Adipocyte (in vitro differentiated cells): ENCODE measurements at places on chromosomes 2 and 18.

DNA sequence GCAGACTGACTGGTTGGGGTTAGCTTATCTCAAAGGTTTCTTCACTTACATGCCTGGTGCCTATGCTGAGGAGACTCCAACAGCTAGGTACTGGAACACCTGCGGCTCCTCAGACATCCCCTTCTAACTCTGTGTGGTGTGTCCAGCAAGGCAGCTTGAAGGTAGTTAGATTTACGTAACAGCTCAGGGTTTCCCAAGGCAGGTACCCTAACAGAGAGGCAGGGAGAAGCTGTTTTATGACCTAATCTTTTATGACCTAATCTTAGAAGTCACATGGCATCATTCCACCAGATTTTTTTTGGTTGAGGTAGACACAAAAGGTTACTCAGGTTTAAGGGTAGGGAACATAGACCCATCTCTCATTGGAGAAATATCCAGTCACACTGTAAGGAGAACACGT lies 17.4 kb upstream of the PAPOLG start:
- no peak for DNase-seq

- peak; percentile 83 for DNase-seq
These were observed 16.7 kb downstream of the CPSF3 start for GRCh38 chr2:9440058-9440727.

DNA sequence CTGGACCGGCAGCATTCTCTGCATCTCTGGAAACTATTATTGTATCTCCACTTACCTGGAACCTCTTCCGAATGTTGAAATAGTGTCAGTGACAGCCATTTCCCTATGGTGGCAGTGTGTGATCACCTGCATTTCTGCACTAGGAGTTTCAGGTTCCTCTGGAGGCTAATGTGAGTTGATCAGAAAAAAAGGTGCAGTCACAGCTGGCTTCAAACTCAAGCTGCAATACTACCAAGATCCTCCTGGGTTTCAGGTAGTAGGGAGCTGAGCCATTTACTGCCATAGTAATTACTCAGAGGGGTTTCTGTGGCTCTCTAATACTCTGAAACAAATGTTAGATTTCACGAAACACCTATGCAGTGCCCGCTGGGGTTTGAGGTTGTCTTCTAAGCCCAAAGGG lies 183.5 kb upstream of the OSR1 start:
- DNase-seq = no peak

DNA sequence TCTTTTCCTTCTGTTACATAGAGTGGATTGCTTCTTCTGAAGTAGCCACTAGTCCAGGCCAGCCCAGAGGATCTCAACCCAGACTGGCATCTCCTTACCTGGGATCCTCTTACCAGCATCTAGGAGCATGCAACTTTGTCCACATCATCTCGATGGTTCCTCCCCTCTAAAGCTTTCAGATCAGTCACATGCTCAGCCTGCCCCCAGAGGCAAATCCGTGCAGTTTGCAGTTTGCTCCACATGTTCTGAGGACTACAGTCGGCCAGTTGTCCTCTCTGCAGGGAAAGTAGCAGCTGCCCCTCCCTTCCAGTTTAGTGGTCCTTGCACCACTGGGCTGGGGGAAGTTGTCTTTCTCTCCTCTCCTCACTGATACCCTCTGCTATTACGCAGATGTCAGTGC lies 259.8 kb upstream of the APCDD1 start:
- no peak for DNase-seq

- no peak for DNase-seq
These were observed 64.0 kb downstream of the RAB31 start for GRCh38 chr18:9771977-9772660.

DNA sequence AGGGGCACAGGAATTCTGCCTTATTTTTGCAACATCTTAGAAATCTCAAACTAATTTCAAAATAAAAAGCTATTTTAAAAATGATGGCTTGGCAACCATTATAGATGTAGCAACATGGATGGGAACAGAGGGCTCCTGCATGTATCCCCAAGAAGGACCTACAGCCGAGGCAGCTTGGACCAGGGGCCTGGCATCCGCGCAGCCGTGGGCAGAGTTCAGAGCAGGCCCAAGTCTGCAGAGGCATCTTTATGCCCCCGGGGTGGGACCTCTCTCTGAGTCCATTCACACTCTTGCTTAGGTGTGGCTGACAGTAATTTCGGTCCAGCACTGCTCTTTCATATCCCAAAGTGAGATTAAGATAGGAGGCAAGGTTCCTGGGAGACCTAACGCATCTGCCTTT lies 425.8 kb upstream of the MYT1L start:
- no peak for DNase-seq

- DNase-seq = no peak
These were observed 41.8 kb downstream of the SLC14A1 start for GRCh38 chr18:45765796-45766195.

DNA sequence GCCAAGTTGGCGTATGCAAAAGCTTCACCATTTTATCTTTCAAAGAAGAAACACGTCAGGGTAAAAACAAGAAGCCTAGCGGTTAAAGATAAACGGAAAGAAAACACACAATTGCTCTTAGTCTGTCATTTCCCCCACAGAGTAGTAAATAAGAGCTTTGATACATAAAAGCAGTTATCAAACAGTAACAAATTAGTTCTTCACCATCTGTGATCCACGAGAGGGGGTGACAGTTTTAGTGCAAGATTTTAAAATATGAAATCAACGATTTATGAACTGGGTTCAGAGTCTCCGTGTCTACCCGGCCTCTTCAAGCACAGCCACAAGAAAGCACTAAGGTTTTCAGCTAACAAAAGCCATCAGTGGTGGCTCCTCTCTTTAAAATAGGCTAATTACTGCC lies 703.9 kb upstream of the ID2 start:
- DNase-seq = no peak

- no peak for DNase-seq
These were observed 2.3 kb upstream of the HOXD10 start for GRCh38 chr2:176114120-176114929.

- no peak for DNase-seq
These were observed 159.5 kb downstream of the SEPTIN10 start for GRCh38 chr2:109454304-109454703.

- DNase-seq = no peak
These were observed 29.8 kb downstream of the ARMC9 start for GRCh38 chr2:231228223-231228622.

GRCh38 chr2:213411582-213412289 lies 127.5 kb downstream of the SPAG16 start:
- no peak for DNase-seq

GRCh38 chr18:23133860-23134779 lies 1.2 kb upstream of the CABLES1 start:
- no peak for DNase-seq

GRCh38 chr2:183063083-183063482 lies 15.5 kb upstream of the DUSP19 start:
- DNase-seq = peak; percentile 36

GRCh38 chr2:61993422-61994024 lies 88.0 kb downstream of the COMMD1 start:
- peak; percentile 70 for DNase-seq

GRCh38 chr2:47056374-47056773 lies 98.7 kb downstream of the STPG4 start:
- peak; percentile 87 for DNase-seq

DNA sequence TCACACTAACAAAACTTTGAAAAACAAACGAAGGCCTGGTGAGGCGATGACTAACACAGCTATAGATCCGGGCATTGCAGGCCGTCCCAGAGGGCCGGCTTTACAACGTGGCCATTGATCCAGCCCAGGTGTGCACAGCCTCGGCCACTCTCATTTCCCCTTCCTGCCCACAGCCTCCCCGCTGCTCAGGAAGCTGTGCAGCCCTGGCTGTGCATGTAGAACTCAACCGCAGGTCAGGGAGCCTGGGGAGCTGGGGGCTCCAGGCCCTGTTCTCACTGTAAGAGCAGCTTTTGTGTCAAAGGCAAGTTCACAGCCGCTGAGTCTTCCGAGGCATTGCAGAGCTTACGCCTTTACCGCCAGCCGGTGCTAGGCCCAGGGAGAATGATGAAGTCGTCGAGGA lies 87.2 kb downstream of the LONRF2 start:
- no peak for DNase-seq

- DNase-seq = peak; percentile 39
These were observed 14.5 kb downstream of the IAH1 start for GRCh38 chr2:9488583-9489547.

DNA sequence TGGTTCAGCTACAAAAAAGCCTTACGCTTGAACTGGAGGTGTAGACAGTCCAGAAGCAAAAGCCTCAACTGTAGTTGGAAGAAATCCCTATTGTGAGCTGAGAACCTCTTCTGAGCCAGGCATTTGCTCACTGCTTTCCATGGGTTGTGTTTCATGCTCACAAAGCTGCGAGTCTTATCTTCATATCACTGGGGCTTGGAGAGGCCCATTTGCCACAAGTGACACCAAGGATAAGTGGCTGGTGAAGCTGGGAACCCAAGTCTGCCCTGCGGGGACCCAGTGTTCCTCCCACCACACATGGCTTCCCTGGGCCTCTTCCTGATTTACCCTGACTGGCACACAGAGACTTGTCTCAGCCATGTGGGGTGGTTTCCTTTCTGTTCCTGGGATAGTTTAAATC lies 130.4 kb downstream of the RNF144A start:
- no peak for DNase-seq

GRCh38 chr2:113098041-113098440 lies 29.4 kb upstream of the IL1RN start:
- no peak for DNase-seq

- DNase-seq = peak; percentile 12
These were observed 144.2 kb upstream of the NABP1 start for GRCh38 chr2:191533693-191534180.

DNA sequence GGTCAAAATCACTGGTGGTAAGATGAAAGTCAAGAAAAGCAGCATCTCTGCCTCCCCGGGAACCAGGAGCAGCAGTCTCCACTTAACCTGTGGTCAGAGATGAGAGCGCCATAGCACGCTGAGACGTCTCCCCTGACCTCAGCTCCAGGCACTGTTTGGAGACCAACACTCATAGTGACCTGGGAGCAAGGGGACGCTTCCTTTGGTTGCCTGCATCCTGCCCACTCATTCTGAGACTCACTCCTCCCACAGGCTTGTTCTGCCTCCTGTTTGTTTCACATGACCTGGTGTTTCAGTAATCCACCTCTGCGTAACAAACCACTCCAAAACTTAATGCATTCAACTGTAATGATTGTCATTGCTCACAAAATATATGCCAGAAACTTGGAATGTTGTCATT lies 139.3 kb downstream of the ACOXL start:
- DNase-seq = no peak

DNA sequence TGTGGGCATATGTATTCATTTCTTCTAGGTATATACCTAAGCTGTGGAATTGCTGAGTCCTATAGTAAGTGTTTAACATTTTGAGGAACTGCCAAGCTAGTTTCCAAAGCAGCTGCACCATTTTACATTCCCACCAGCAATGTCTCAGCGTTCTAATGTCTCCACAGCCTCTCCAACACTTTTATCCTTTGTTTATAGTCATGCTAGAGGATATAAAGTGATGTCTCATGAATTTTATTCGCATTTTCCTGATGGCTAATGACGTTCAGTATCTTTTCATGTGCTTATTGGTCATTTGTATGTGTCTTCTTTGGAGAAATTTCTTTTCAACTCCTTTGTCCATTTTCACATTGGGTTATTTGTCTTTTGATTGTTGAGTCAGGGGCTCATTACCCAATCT lies 295.2 kb downstream of the NCKAP5 start:
- no peak for DNase-seq

DNA sequence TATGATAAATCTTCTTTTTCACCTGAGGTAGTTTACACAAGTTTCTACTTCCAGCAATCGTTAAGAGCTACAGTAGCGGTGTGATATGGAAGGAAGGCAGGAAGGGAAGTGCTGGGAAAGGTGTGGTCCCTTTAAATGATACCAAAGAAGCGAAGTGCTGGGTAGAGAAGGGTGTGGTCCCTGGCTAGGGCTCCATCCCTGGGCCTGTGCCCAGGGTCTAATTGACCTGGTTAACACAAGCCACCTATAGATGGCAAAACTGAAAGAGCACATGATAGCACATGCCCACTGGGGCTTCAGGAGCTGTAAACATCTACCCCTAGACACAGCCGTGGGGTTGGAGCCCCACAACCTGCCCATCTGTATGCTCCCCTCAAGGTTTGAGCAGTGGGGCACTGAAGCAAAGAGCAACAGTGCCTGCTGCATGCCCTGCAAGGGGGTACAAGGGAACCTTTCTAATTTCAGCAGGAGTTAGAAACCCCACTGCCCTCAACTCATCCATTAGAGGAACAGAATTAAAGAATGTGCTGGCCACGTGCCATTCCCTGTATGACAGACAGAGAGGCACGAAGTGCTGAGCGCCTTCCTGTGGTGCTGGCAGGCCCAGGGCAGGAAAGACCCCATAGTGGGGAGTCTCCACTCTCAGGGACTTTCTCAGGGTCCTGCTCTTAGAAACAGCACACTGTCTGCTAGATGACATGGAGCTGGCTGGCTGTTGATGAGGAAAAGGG lies 153.1 kb upstream of the LMAN1 start:
- no peak for DNase-seq
